ENCODE measurements at places on chromosomes 7 and 10.

DNA sequence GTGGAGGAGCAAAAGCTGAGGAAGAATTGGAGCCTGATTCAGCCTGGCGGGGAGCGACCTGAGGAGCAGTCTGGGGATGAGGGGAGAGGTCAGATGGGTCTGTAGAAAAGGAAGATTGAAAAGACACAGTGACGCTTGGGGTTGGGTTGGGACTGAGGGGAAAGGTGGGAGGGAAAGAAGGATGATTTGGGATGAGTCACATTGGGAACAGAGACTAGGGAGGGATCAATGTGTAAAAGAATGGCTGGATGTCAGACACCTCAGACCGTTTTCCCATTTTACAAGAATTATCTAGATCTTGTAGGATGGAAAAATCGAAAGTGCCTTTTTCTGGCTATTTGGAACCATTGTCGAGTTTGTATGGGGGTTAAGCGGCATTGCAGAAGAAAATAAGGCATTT, 1076.5 kb downstream of the DNAJB9 start:
- DNase-seq, result no peak

DNA sequence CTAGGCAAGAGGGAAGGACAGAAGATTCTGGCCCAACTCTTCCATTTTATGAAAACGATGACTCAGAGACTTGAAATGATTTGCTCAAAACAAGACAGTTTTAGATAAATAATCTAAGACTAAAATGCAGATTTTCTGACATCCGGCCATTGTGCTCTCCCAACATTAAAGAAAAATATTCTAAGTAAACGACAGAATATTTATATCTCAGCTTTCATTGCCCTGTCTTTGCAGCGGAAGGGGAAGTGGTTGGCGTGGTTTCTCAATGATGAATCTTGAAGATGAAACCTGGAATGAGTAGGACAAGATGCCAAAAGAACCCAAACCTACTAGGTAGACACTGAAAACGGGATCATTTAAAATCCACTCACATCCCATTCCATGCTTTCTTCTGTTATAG, 28.9 kb upstream of the NPY start:
- no peak for DNase-seq

DNA sequence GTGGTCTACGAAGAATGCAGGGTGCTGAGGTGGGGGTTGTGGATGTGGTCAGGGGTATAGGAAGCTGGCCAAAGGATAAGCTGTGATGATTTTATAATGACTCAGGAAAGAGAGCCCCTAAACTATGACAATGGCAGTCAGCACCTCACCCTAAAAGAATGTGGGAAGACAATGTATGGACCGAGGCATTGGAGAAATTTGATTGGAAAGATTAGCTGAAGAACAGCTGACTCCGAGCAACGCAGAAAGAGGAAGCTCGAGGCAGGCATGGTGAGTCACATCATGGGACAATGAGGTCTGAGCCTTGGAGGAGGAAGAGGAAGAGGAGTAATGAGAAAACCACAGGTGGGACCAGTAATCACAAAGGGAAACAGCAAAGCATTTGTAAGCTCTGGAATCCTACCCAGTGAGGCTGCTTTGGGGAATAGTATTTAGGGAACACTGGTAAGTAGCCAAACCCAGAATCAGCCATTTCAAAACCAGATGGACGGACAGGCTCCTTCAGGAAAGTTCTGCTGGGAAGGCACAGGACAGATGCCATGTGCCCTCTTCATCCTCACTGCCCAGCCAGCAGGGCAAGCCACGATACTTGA, 295.4 kb downstream of the PRPF18 start:
- DNase-seq, result no peak

- no peak for DNase-seq
These were observed 34.6 kb downstream of the CHST3 start for GRCh38 chr10:71998840-71999194.

GRCh38 chr10:1361411-1362105, 305.4 kb downstream of the WDR37 start:
- DNase-seq, result no peak
